Mucosa of descending colon (tissue), 3 donors: ENCODE measurements at places on chromosomes 2 and 18.

DNA sequence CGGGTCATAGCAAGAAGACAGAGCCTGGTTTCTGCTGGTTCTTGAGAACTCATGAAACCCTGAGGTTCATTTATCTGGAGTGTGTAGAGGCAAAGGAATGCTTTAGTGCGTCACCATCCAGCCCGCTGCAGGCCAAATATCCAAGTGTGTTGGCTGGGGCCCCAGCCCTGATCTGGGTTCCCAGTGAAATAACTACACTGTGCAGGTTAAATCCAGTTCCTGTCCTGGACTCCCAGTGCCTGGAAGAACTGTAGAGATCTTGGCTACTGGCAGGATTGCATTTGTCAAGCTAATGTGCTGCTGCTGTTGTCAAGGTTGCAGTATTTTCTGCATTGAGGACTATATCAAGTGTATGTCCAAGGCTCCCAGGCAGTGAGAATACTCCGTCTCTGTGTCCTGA lies 89.9 kb downstream of the MAPK4 start:
- no peak for DNase-seq

- DNase-seq: peak; percentile 36
These were observed 143.9 kb downstream of the PXDN start for GRCh38 chr2:1600191-1601066.

DNA sequence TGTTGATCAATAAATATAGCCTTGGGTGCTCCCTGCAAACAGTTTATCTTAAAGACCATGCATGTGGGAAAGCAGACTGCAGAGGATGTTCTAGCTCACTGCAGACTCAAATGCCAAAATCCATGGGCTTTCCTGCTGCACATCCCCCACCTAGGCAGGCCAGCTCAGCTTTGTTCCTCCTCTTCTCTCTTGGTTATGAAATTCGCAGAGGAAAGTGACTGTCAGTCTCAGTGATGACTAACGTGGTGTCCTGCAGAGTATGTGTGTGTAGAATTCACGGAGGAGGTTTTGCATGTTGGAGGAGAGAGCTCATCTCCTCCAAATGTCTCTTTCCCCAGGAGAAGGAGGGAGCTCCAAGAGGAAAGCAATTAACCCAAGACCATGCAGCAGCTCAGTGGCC lies 21.4 kb upstream of the KCNS3 start:
- no peak for DNase-seq

DNA sequence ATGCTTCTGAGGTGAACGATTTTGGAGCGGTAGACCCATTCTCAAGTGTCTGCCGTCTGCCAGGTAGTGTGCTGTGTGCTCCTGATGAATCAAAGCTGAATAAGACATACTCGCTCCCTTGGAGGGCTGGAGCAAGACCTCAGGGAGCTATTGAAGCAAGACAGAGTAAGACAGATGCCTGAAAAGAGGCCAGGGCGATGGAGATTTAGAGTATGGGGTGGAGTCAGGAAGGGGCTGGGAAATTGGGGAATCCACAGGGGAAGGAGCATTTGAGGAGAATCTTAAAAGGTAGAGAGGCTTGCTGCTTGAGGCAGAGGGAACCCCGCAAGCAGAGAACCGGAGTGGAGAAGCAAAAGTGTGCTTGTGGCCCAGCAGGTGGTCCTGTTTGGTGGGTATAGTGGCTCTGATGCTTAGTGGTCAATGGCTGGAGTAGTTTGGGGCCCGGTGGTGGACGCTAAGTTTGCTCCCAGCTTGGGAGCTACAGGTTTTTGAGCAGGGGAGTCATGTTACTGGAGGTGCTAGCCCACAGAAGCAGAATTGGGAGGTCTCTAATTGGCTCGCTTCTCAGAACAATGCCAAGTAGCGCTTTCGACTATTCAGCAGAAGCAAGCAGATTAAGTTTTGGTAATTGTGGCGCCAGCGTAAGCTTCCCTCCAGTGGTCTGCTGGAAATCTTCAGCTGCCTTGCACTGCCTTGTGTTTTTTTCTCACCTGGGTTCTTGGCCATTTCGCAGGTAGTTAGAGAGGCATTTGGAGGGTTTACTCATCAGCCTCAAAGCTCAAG lies 2.0 kb downstream of the CNNM4 start:
- DNase-seq: no peak

DNA sequence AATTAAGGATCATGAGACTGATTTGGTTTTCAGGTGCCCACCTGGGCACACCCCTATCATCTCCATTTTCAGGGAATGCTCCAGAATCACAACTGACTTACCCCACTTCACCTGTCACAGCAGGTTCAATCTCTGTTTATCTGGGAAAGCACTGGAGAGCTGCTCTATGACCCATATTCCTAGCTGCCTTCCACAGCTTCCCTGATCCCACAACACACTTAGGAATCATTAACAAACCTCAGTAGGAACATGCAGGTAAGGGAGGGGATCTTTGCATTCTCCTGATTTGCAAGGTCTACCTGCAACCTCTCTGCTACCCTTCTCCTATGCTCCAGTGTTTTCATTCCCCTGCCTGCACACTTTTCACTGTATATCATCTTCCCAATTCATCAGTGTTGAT lies 18.7 kb upstream of the FABP1 start:
- no peak for DNase-seq

- DNase-seq: no peak
These were observed 986.5 kb downstream of the TDRD15 start for GRCh38 chr2:22110244-22110651.

- DNase-seq: no peak
These were observed 37.6 kb upstream of the SLC4A10 start for GRCh38 chr2:161586517-161587167.
